ENCODE measurements at places on chromosomes 3 and 15. TPM values are rescaled to one million over a fixed set of nuclear protein-coding genes. Genes with fewer than 3 reads are reported as not detected.

Gene FES
- total RNA-seq, result 22.8 TPM

DNA sequence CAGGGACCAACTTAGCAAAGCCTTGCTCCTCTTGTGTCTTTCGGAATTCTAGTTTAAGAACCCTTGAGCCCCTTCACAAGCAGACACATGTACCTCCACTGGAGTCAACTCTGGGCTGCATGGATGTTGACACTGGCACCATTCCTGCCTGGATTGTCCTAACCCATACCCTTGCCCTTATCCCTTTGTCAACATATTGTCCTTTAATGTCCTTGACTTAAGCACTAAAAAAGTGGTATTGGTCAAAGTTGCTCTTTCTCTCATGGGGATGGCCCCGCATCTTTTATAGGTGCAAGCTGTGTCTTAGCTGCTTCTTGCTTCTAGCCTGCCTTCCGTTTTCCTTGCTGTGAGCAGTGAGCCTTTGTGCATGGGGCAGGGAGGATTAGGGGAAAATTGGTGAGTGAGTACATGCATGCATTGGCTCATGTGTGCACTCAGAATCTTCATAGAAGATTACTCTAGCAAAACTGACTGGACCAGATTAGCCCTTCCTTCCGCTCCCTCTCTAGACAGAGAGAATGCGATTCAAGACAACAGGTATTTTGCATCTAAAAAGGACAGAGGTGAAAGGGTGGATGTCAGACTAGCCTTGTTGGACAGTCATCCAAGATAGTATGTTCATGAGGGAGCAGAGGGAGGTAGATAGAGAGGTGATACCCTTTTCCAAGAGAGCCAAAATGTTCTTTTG, 42.4 kb downstream of the TGFBR2 start:
- H3K4me1 ChIP-seq, result no peaks in the 10 kb centered on the region
- H3K27ac ChIP-seq, result no peak overlapping the region
- H3K36me3 ChIP-seq, result no peaks in the 10 kb centered on the region
- H3K4me3 ChIP-seq, result no peak overlapping the region
- no peak for DNase-seq

Gene KBTBD8
- 1.0 TPM for total RNA-seq

Gene SLC38A3
- total RNA-seq, result 4.0 TPM

Gene FSIP1
- 1.6 TPM for total RNA-seq

Gene LSAMP
- total RNA-seq, result 15.4 TPM

- no peaks in the 10 kb centered on the region for H3K4me1 ChIP-seq
- H3K36me3 ChIP-seq, result no peaks in the 10 kb centered on the region
- no peak overlapping the region for H3K4me3 ChIP-seq
- DNase-seq, result no peak
- H3K27me3 ChIP-seq, result no peaks in the 10 kb centered on the region
Observed at GRCh38 chr3:178795349-178795748, 259.1 kb downstream of the KCNMB2 start.

GRCh38 chr3:39724233-39724846, 85.1 kb upstream of the MYRIP start:
- no peak overlapping the region for H3K4me3 ChIP-seq
- no peaks in the 10 kb centered on the region for H3K36me3 ChIP-seq
- no peaks in the 10 kb centered on the region for H3K27me3 ChIP-seq
- H3K4me1 ChIP-seq, result no peaks in the 10 kb centered on the region

DNA sequence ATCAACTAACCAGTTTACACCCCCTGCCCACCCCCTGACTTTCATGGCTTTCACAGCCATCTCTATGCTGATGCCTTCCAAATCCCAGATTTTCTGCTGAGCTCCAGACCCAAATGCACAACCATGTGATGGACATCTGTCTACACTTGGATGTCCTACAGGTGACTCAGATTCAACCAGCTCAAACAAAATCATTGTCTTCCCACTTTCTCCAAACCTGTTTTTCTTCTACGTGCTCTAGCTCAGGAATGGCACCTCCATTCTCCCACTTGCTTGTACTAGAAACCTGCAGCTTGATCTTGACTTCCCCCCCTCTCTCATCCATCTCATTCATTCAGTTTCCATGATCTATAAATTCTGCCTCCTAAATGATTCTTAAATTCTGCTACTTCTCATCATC, 34.1 kb upstream of the RARRES1 start:
- peak overlapping the region; percentile 71 for H3K27ac ChIP-seq
- H3K27me3 ChIP-seq, result no peaks in the 10 kb centered on the region
- DNase-seq, result no peak
- H3K36me3 ChIP-seq, result no peaks in the 10 kb centered on the region

DNA sequence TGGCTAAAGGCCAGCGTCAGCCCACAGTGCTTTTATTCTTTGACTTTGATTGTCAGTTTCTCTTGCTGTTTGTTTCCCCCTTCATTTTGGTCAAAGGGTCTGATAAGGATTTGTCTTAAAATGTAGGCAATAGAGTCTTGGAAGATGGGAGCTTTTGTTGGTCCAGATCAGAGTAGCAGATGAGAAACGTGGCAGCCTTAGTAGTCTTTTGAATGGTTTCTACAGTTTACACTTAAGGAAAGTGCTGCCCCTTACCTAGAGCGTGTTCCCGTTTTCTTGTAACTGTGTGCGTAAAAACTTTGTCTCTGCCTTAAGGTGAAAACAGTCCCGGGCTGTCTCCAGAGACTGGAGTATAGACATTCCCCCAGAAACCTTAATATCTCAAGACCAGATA, 630 bp downstream of the LXN start:
- H3K4me3 ChIP-seq, result peak overlapping the region; percentile 35
- no peaks in the 10 kb centered on the region for H3K36me3 ChIP-seq
- no peaks in the 10 kb centered on the region for H3K4me1 ChIP-seq
- DNase-seq, result no peak
- peak overlapping the region; percentile 79 for H3K27ac ChIP-seq

DNA sequence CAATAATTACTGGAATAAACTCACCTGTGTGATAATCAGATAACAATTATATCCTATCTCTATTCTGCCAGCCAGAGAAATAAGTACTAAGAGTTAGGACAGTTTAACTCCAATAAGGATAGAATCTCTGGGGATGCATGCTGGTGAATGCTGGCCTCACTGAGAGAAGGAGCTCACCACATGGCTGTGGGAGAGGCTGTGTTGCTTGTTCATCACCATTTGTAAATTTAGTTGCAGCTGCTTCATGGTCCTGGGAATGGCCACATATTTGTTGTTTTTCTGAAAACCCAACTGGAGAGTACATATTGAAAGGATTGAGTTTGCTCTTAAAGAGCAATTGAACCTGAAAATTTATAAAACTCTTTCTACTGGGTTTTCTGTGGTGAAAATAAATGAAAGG, 207.3 kb downstream of the NECTIN3 start:
- DNase-seq, result no peak
- H3K36me3 ChIP-seq, result no peaks in the 10 kb centered on the region
- H3K27me3 ChIP-seq, result no peaks in the 10 kb centered on the region
- H3K27ac ChIP-seq, result no peak overlapping the region

GRCh38 chr3:117105686-117106085, 396.1 kb downstream of the TUSC7 start:
- no peak for DNase-seq
- H3K4me1 ChIP-seq, result no peaks in the 10 kb centered on the region
- H3K4me3 ChIP-seq, result no peak overlapping the region
- no peaks in the 10 kb centered on the region for H3K36me3 ChIP-seq
- H3K27me3 ChIP-seq, result no peaks in the 10 kb centered on the region
- no peak overlapping the region for H3K27ac ChIP-seq

Gene ZNF660
- 2.9 TPM for total RNA-seq

DNA sequence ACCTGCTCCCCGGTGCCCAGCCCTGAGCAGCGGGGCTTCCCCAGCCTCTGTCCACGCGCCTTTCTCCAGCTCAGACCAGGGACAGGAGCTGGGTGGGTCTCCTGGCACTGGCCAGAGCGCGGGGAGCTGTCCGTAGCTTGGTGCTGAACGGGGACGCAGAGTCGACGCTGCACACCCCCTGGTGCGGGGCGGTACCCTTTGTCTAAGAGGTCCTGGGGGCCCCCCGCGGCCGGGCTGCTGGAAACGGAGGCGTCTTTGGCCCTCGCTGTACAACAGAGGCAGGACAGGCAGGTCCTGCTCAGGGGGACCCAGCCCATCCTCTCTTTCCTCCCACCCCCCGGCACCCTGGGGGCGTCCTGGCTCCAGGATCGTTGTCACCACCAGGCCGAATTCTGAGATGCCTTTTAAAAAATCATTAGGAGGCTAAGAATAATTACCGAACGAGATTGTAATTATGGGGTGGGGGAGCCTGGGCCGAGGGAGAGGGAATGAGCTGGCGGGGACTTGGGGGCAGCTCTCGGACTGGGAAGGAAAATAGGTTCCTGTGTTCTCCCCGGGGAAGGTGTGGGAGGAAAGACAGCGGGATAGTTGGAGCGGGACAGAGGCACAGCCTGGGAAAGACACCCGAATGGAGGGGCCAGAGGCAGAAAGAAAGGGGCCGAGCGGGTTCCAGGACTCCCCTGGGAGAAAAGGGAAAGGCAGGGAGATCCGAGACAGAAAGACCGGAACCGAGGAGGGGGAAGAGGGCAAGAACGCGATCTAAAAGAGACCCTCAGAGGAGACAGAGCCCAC, 4.1 kb upstream of the SKOR1 start:
- H3K4me1 ChIP-seq, result peaks cover 4% of the 10 kb centered on the region
- H3K4me3 ChIP-seq, result no peak overlapping the region
- H3K27me3 ChIP-seq, result peaks cover 56% of the 10 kb centered on the region
- no peaks in the 10 kb centered on the region for H3K36me3 ChIP-seq

Gene GOLGA6A
- total RNA-seq, result not detected

GRCh38 chr15:51917493-51917892, 54.1 kb downstream of the LEO1 start:
- no peak overlapping the region for H3K27ac ChIP-seq
- no peak for DNase-seq

GRCh38 chr3:183912895-183913579, 28.4 kb upstream of the PARL start:
- DNase-seq, result no peak
- no peak overlapping the region for H3K4me3 ChIP-seq
- no peak overlapping the region for H3K27ac ChIP-seq
- H3K27me3 ChIP-seq, result no peaks in the 10 kb centered on the region

- H3K36me3 ChIP-seq, result no peaks in the 10 kb centered on the region
- DNase-seq, result no peak
- no peaks in the 10 kb centered on the region for H3K4me1 ChIP-seq
- no peaks in the 10 kb centered on the region for H3K27me3 ChIP-seq
- H3K27ac ChIP-seq, result no peak overlapping the region
- H3K4me3 ChIP-seq, result no peak overlapping the region
Observed at GRCh38 chr3:189637750-189638149, 6.6 kb downstream of the TP63 start.

DNA sequence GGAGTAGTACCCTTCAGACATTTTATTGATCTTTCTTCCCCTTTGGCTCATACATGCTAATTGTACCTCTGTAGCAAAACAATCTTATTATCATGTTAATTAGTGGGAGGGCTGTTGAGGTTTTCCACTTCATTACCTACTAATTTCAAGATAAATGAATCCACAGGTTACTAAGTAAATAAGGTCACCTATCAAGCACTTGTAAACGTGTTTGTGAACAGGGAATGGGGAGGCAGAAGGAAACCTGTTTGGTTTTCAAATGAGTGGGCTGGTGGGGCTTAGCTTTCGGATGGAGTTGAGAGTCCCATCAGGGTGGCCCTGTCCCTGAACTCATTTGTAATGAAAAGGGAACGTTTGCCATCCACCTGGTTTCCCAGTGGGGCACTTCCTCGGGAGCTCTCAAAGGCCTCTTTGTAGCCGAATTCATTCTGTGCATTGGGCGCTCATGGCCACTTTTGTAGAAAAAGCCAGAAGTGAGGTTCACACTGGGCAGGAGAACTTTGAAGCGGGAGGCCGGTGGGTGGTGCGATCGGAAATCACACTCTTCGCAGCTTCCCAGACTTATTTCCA, 419.8 kb upstream of the NR2F2 start:
- H3K27ac ChIP-seq, result no peak overlapping the region
- no peaks in the 10 kb centered on the region for H3K36me3 ChIP-seq
- no peaks in the 10 kb centered on the region for H3K4me1 ChIP-seq
- DNase-seq, result no peak
- no peaks in the 10 kb centered on the region for H3K27me3 ChIP-seq
- no peak overlapping the region for H3K4me3 ChIP-seq

Gene NMNAT3
- 11.9 TPM for total RNA-seq

DNA sequence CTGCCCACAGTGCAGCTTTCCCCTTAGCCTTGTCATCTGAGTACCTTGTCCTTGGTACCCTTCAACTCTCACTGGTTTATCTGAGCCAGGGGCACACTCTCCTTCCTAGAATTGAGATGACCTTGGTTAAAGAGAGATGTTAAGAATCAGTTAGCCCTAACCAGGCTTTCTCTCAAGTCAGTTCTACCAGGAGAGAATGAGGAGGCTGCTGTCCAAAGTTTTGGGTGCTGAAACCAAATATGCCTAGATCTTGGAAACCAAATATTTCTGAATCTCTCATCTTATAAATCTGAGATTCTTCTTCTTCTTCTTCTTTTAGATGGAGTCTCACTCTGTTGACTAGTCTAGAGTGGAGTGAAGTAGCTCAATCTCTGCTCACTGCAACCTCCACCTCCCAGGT, 12.0 kb upstream of the CTXND1 start:
- no peak overlapping the region for H3K4me3 ChIP-seq
- no peaks in the 10 kb centered on the region for H3K36me3 ChIP-seq
- no peak overlapping the region for H3K27ac ChIP-seq
- peaks cover 4% of the 10 kb centered on the region for H3K27me3 ChIP-seq
- no peak for DNase-seq
- H3K4me1 ChIP-seq, result no peaks in the 10 kb centered on the region

- H3K36me3 ChIP-seq, result no peaks in the 10 kb centered on the region
- H3K27ac ChIP-seq, result no peak overlapping the region
- H3K4me3 ChIP-seq, result no peak overlapping the region
- DNase-seq, result no peak
- H3K27me3 ChIP-seq, result no peaks in the 10 kb centered on the region
- H3K4me1 ChIP-seq, result no peaks in the 10 kb centered on the region
Observed at GRCh38 chr3:176247191-176247590, 950.1 kb downstream of the TBL1XR1 start.

GRCh38 chr3:100073714-100074307, 40.5 kb downstream of the FILIP1L start:
- peak overlapping the region; percentile 5 for H3K27ac ChIP-seq
- DNase-seq, result no peak
- H3K36me3 ChIP-seq, result no peaks in the 10 kb centered on the region
- peaks cover 3% of the 10 kb centered on the region for H3K4me1 ChIP-seq
- no peaks in the 10 kb centered on the region for H3K27me3 ChIP-seq
- H3K4me3 ChIP-seq, result no peak overlapping the region

GRCh38 chr15:55742927-55743728, at the start of gene PRTG:
PRTG (minus strand) TSS chr15:55743152; CDS start chr15:55742931, 221 bp downstream.
- H3K4me1 ChIP-seq, result no peaks in the 10 kb centered on the region
- H3K4me3 ChIP-seq, result peak within 1 kb of the TSS; percentile 51

DNA sequence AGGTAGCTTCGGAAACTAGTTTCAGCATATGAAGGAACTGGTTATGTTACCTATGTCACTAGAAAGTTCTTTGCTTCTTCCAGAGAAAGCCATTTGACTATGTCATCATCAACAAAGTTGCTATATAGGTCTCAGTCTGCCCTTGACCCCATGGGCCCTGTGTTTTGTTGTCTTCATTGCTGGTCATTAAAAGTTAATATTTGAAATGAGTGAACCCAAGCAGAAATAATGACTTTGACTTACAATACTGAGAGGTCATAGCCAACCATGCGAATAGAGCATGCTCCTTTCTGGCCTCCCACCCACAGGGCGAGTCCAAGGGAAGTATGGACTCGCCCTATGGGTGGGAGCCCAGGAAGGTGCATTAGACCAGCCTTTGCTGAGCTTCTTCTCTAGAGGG, 40.9 kb downstream of the APH1B start:
- no peaks in the 10 kb centered on the region for H3K4me1 ChIP-seq
- no peaks in the 10 kb centered on the region for H3K27me3 ChIP-seq
- no peak overlapping the region for H3K27ac ChIP-seq
